ENCODE measurements at places on chromosomes 5 and 9.

DNA sequence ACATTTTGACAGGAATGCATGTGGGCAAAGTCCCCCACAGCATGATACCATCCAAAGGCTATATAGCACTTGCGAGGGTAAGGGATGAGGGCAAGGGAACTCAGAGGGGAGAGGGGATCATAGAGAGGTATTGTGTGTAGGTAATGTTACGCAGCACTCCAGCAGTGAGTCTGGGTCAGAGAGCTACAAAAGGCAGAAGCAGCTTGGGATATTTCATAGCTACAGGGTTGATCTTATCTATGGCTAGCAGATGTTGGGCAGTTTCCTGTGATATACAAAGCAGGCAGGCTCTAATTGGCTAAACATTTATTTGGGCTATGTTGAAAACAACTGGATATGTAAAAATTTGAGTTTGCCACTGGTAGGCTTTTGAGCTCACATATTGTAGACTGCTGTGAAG, 17.8 kb upstream of the SLCO4C1 start:
- DNase-seq, result no peak

- DNase-seq, result no peak
These were observed 171.0 kb downstream of the TRIO start for GRCh38 chr5:14313986-14314690.

GRCh38 chr9:10050016-10050415, 562.8 kb downstream of the PTPRD start:
- no peak for DNase-seq

GRCh38 chr5:96714951-96715451, 52.8 kb downstream of the CAST start:
- no peak for DNase-seq

DNA sequence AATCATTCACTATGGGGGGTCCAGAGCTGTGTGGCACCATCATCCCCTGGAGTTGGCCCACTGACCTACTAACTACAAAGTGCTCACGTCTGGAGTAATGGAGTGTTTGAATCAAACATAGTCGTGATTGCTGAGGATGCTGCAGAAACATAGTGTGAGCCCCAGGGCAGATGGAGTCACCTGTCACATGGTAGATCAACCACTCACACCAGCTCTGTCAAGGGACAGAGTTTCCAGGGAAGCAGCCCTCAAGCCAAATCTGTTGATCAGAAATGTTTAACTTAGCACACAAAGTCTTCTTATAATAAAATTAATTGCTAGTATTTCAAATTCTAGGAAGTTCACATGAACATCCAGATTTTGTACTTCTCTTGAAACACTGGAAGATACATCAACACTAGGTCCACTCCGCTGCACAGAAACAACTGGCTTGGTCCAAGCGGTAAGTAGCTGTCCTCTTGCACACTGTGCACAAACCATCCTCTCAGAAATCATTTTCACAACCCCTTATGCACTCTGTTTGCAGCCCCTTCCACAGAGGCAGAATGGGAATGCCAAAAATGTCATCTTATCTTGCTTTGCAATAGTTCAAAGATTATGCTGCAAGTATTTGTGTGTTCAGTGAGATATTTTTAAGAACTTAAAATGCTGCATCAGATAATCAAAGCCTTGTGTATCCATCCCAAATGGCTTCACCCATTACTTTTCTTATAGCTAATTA, 191.0 kb downstream of the EPB41L4A start:
- no peak for DNase-seq

- no peak for DNase-seq
These were observed 24.2 kb upstream of the NPR3 start for GRCh38 chr5:32686799-32687498.

DNA sequence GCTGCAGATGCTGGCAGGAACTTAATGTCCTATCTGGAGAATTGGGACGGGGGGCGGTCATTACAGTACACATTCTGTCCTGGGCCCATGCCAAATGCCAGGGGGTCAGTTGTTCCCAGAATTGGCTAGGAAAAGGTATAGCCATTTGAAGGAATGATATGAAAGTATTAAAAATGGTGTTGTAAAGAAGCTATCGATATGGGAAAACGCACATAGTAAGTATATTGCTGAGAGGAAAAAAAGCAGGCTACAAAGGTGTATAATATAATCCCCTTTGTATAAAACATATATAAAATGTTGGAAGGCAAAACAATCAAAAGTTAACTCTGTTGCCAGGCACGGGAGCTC, 450 bp upstream of the ARHGEF39 start:
- no peak for DNase-seq

GRCh38 chr9:123669346-123669745, 260.6 kb downstream of the DENND1A start:
- DNase-seq, result no peak

DNA sequence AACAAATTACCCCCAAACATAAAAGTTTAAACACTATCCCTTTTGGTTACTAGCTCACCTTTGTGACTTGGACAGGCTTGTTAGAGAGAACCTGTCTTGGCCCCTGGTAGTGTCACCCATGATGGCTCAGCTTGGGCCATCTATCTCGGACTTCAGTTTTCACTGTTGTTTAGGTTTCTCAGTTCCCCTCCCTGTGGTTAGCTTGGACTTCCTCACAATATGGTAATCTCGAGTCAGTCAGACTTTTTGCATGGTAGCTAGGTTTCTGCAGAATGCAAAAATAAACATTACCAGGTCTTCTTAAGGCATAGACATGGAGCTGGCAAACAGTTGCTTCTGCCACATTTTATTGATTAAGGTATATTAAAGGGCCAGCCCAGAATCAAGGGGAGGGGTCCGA, 324.3 kb upstream of the RORB start:
- no peak for DNase-seq

DNA sequence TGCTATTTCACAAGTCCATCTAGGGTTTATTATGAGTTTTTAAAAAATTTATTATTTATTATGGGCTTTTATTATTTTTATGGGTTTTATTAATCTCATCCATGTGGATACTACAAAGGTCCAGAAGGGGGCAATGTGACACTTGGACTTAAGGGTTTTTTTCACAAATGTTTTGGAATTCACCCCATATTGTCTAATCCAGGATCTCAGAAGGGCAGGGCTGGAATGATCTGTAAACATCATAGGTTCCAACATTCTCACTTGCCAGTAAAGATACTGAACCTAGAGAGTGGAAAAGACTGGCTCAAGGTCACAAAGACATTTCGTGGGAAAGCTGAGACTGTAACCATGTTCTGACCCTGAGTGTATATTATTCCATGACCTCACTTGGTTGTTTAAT, 35.6 kb downstream of the NIM1K start:
- no peak for DNase-seq

- DNase-seq, result no peak
These were observed 247.3 kb downstream of the PDZD2 start for GRCh38 chr5:31886206-31886605.

- DNase-seq, result no peak
These were observed 37.0 kb downstream of the CXXC5 start for GRCh38 chr5:139684881-139685749.

- no peak for DNase-seq
These were observed 49.0 kb upstream of the DPYSL3 start for GRCh38 chr5:147558826-147559225.

GRCh38 chr9:121204121-121204520, 2.5 kb upstream of the RAB14 start:
- DNase-seq, result no peak

GRCh38 chr5:10735569-10736276, 25.3 kb downstream of the DAP start:
- DNase-seq, result peak; percentile 69

DNA sequence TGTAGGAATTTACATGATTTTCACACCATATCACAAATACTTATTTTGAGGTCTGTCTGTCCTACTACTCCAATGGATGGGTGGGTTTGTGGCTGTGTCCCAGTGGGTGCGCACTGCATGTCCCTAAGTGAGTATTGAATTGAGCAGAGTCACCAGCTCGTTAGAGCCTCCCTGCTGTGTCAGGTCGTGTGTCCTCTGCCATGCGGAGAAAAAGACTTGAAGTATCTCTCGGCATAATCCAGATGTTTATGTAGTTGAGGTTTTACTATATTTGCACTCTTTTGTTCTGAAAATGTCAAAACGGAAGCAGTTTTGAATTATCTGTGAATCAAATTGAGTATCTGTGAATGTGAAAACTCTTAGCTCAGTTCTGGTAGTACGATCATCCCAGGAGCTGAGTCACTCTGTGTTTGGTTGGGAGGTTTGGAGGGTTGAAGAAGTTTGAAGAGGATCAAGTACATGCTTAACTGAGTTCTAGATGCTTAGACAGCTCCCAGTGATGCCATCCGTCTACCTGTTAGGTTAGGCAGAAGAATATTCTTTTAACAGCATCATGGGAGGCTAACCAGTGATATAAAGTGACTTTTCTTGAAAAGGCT, 194.2 kb downstream of the TENT4A start:
- no peak for DNase-seq

DNA sequence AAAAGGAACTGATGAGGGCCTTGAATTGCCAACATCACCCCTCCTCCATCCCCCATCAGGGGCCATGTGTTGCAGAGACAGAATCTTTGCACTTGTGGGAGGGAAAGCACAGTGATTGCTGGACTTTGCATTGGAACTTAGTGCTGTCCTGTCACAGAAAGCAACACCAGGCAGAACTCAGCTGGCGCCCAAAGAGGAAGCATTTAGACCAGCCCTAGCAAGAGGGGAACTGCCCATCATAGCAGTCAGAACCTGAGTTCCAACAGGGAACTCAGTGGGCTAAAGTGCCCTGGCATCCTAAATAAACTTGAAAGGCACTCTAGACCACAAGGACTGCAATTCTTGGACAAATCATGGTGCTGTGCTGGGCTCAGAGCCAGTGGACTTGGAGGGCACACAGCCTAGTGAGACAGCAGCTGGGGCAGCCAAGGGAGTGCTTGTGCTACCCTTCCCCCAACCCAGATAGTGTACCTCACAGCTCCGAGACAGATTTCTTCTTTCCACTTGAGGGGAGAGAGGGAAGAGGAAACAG, 128.1 kb downstream of the ACTL7B start:
- no peak for DNase-seq

DNA sequence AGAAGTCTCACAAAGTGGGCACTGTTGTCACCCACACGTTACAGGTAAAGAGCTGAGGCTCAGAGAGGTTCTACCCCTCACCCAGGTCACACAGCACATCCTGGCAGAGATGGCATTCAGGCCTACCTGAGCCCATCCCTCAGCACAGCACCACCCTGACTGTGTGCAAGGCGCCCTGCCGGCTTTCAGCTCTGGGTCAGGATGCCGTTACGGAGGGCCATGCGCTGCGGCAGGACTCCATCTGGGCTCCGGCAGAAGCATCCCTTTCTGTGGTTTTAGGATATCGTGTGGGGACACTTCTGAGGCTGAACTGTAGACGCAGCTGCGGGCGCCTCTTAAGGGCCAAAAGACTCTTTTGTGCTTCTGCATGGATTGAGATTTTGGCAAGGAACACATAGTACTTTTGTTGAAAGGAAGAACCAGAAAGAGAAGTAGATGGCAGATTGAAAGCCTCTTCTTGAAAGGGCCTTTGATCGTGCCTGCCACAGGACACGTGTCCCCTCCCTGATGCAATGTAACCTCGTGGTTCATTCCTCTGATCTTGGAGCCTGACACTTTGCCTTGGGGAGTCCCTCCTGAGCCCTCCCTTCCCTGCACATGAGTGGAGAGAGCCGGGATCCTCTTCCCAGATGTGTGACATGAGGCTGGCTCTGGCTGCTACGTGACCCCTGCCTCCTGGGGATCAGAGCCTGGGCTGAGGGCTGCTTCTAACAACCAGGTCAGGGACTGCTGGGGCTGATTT, 31.3 kb downstream of the USP20 start:
- no peak for DNase-seq

DNA sequence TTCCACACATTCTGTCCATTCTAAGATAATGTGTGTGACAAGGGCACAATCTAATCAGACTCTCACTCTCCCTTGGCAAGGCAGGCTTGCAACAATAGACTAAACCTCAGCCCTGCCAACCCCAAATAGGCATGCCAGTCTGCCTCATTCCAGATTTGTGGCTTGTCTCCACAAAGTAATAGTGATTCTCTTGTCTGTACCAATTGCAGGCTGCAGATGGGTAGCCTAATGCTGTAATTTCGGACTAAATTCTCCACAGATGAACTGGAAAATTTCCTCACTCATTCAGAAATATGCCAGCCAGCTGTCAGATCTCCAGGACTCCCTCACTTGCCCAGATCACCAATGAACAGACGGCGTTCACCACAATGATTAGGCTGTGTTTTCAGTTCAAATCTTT, 413.6 kb downstream of the ELAVL2 start:
- no peak for DNase-seq

DNA sequence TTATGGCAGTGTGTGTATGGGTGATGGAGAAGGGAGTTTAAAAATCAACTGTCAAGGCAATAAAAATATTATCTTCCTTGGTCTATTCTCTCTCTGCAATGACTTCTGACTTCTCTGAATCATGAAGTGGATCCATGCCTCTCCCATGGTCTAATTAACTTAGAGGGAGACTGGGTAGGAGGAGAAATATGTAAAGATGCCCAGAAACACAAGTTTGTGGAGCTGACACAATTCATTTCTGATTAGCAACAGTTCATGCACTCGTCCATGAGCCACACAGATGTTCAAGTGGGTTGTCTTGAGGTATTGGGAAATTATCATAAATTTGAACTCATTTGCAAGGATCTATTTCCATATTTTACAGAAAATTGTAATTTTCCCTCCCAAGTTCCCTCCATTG, 38.1 kb downstream of the INSYN2B start:
- DNase-seq, result no peak

DNA sequence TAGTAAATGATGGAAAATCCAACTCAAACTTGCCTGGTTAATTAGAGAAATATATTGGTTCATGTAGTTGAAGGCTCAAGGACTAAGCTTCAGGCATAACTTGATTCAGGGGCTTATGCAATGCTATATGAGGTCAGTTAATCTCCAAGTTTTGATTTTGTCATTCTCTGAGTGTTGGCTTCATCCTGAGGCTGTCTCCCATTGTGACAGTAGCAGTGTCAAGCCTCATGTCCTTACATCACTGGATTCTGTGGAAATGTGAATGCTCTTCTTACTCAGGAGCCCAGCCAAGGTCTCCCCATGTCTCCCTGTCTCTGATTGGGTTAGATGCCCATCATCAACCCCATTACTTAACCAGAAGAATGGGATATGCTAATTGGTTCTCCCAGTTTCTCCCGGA, 44.4 kb upstream of the SNX2 start:
- DNase-seq, result no peak

- no peak for DNase-seq
These were observed 29.1 kb upstream of the IRX2 start for GRCh38 chr5:2780421-2781171.

DNA sequence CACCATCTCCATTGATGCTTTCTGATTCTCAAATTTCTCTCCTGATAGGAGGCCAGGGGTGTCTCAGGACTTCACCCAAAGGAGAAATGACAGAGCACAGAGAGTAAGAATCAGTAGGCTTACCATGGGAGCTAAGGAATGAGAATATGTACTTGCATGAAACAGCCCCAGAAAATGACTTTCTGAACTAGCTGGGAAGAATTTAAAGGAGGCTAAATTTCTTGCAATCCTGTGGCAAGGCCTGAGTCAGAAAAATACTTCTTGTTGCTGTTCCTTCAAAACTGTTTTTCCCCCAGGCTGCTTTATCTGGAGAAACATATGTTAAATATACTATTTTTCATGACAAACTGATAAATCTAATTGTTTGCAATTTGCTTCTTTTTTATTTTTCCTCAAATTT, 53.4 kb upstream of the FBXL7 start:
- DNase-seq, result no peak

- no peak for DNase-seq
These were observed 118.4 kb downstream of the PLCXD3 start for GRCh38 chr5:41392016-41392415.

All from memory B cell (primary cell).